ENCODE measurements at places on chromosomes 11 and 22.

GRCh38 chr11:120805960-120806555 is 217.8 kb upstream of the TBCEL start:
- DNase-seq: no peak

GRCh38 chr11:115338476-115338875 is 165.7 kb downstream of the CADM1 start:
- no peak for DNase-seq

- DNase-seq: peak; percentile 70
Observed at GRCh38 chr11:72482211-72482812, 48.0 kb upstream of the CLPB start.

DNA sequence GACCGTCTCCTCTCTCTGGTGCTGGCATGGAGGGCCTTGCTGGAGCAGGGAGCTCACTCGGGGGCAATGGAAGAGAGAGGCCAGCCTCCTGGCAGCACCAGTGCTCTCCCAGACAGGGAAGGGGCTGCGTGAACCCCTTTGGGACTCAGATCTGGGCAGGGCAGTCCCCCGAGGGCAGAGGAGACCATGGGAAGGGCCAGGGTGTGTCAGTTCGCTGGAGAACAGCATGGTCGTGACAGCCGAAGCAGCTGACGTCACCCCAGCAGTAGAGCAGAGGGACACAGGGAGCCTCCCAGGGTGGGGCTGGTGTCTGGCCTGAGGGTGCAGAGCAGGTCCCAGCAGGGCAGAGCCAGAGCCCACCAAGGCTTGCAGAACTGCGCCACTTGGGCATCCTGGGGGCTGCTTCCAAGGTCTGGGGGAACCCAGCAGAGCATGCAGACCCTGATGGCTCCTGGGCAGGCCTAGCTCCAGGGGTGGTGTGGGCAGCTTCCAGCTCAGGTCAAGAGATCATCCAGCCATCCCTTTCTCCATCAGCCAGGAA is 71.0 kb upstream of the KCNQ1OT1 start:
- DNase-seq: peak; percentile 2

DNA sequence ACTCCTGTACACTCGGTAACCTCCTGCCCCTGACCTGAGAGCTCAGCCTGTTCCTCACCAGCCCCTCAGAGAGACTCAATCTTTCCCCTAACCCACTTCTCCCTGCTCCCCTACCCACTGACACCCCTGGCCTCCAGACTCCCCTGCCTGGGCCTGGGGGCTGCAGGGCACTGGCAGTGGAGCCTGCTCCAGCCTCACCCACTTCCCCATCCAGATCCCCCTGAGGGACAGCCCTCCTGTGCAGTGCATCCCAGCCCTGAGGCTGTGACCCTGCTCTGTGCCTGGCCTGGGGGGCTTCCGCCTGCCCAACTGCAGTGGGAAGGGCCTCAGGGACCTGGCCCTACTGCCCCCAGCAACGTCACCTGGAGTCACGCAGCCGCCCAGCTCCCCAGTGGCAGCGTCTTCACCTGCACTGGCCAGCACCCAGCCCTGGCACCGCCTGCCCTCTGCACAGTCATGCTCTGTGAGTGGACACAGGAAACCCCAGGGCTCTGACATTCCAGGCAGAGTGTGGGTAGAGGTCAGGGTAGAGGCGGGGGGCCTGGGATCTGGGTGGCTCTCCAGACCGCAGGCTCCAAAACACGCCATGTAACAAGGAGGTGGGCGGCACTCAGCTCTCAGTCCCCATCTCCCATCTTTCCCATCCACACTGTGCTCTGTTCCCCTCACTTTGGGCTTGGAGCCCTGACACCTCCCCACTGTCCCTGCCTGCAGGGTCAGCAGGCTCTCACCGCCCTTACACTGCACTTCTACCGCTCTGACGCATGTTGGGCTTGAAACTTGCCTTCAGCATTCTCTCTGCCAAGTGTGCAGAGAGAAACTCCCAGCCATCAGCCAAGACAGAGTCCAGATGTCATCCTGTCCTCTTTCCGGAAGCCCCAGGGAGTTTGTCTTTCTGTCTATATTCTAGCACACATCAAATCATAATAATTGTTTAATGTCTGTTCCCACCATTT is 5.1 kb downstream of the VSIG10L2 start:
- DNase-seq: no peak

- DNase-seq: no peak
Observed at GRCh38 chr11:64224891-64225607, 937 bp downstream of the TRPT1 start.

- DNase-seq: no peak
Observed at GRCh38 chr22:21829523-21829922, 37.9 kb downstream of the MAPK1 start.

DNA sequence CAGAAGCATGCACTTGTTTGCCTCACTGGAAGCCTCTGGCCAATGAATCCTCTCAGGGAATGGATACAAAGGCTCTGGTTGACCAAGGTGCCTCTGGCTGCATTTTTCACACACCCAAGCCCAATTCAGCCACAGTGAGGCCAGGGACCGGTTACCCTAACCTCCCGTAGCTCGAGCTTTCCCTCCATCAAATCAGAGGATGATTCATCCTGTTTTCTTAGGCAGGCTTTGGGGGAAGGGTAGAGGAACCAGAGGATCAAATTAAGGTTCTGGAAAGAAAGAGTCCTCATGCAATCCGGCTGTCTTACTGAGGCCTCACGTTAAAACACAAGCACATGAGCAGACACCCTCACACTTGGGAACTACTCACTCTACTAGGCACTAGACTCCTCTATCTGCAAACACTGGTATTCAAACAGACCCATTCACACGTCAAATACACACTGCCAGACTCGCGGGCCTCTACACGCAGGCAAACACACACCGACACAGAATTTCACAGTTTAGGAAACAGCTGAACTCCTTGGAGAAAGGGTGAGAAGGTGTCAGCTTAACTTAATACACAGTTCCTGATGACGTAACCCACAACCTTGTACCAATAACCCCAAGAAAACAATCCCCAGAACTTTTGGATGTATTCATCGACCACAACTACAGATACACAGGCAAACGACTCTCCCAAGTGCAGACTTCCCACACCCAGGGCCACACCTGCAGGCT is 12.4 kb downstream of the NRXN2 start:
- no peak for DNase-seq

GRCh38 chr22:39732625-39733024 is 160.9 kb downstream of the ENTHD1 start:
- no peak for DNase-seq

GRCh38 chr11:122642472-122642922 is 13.0 kb upstream of the UBASH3B start:
- no peak for DNase-seq

- no peak for DNase-seq
Observed at GRCh38 chr11:11748706-11749365, 92.9 kb upstream of the USP47 start.

DNA sequence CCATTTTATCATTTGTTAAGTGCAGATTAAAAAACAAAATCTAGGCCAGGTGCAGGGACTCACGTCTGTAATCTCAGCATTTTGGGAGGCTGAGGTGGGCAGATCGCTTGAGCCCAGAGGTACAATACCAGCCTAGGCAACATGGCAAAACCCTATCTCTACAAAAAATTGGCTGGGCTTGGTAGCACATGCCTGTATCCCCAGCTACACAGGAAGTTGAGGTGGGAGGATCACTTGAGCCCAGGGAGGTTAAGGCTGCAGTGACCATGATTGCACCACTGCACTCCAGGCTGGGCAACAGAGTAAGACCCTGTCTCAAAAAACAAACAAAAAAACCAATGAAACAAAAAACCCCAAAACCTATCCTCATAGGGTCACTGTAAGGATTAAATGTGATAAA is 32.9 kb downstream of the HIRA start:
- DNase-seq: no peak
